Spinal cord (tissue), 10 donors: ENCODE measurements at places on chromosomes 12 and 14. TPM values are rescaled to one million over a fixed set of nuclear protein-coding genes. Genes with fewer than 3 reads are reported as not detected.

DNA sequence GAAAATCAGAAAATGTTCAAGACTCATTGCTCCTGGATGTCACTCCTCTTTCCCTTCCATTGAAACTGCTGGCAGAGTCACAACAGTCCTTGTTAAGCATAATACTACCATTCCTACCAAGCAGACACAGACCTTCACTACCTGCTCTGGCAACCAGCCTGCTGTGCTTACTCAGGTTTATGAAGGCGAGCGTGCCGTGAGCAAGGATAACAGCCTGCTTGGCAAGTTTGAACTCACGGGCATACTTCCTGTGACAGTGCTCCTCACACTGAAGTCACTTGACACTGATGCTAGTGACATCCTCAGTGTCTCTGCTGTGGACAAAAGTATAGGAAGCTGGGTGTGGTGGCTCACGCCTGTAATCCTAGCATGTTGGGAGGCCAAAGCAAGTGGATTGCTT is 15.7 kb upstream of the PHETA1 start:
- no peaks in the 10 kb centered on the region for H3K4me1 ChIP-seq

DNA sequence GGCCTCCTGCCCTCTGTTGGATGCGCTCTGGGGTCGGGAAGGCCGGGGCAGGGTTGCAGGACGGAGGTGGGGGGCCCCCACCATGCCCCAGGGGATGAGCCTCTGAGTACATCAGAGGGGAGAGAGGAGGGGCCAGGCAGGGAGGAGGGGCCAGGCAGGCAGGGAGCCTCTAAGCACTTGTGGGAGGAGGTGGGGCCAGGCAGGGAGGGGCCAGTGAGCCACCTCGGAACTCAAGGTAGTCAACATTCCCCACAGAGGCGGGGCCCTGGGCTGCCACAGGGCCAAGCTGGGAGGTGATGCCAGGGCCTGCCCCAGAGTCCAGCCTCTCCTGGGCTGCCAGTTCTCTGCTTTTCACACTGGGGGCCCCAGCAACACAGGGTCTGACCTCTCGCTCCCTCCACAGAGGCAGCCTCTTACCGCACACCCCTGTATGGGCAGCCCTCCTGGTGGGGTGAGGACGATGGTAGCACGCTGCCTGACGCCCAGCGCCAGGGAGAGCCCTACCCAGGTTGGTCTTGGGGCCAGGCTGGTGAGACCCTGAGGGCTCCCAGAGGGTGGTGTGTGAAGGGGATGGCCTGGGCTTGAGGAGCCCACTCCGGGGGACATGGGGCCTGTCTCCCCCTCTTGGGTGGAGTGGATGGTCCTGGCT is 17.4 kb downstream of the CEP170B start:
- no peak overlapping the region for H3K27ac ChIP-seq
- H3K4me3 ChIP-seq = no peak overlapping the region
- DNase-seq = no peak
- peaks cover 95% of the 10 kb centered on the region for H3K36me3 ChIP-seq
- no peaks in the 10 kb centered on the region for H3K27me3 ChIP-seq

GRCh38 chr14:65193916-65194590 is 91.7 kb upstream of the MAX start:
- no peaks in the 10 kb centered on the region for H3K36me3 ChIP-seq
- no peaks in the 10 kb centered on the region for H3K27me3 ChIP-seq
- no peak overlapping the region for H3K4me3 ChIP-seq

DNA sequence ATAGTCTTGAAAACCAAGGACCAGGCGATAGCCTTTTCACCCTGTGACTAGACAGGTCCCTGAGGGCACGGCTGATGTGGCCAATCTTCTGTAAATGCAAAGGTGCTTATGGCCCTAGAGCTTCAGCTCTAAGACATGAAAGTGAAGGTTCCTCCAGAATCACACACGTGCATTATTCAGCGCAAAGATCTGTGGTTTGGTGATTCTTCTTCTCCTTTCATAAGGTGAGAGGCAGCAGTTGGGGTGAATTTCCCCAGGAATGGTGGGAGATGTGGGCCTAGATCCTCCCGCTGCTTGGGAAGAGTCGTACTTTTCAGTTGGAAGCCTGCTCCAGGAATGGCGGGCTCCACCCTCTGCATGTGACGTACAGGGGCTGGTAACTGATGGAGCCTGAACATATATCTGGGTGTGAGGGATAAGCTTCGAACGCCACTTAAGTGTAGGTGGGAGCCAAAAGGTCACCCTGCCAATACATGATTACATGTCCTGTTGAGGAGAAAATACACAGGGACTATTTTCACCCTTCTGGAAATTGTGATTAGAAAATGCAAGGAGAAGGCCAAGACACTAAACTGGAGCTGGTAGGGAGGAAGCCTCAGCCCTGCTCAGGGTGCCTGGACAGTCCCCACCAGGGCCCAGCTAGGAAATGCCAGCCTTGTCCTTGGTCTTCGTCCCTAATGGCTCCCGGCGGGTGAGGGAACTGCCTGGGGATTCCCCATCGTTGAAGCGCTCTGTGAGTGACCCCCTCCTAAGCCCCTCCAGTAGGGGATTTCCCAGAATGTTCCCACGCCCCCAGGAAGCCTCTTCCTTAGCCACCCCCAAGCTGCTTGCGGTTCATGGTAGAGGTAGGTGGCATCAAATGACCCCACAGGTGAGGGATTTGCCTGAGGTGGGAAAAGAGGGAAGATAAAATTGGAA is 17.6 kb downstream of the BATF start:
- H3K4me3 ChIP-seq = no peak overlapping the region
- no peaks in the 10 kb centered on the region for H3K36me3 ChIP-seq
- no peaks in the 10 kb centered on the region for H3K27me3 ChIP-seq

- no peaks in the 10 kb centered on the region for H3K27me3 ChIP-seq
- peaks cover 5% of the 10 kb centered on the region for H3K36me3 ChIP-seq
- no peaks in the 10 kb centered on the region for H3K4me1 ChIP-seq
- H3K27ac ChIP-seq = no peak overlapping the region
- no peak overlapping the region for H3K4me3 ChIP-seq
Observed at GRCh38 chr12:110550981-110551380, 32.1 kb downstream of the PPTC7 start.

Gene TSPAN11
- 12.7 TPM for total RNA-seq
